ENCODE measurements at places on chromosomes 7 and 10.

DNA sequence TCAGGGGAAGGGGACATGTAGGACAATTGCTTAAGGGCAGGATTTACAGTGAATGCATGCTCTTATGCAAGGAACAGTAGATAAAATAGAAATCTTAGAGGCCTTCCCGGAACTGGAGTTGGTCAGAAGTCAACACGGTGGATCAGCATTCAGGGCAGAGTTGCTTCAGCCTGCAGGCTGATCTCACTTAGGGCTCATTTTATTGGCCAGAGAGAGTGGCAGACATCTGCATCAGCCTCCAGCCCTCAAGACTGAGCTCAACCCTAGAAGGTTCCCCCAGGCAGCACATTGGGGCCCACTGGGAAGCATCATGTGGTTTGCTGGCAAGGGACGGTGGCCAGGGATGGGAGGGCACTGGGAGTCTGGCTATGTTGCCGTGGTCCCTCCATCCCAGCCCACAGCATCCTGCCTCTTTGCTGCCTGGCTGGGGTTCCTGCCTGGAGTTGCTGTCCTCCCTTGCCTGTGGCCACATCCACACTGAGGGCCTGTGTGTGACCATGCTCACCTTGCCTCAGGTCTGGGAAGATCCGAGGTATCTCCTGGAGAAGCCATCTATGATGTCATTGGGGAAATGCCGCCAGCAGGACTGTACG is 13.0 kb downstream of the SCART1 start:
- no peak for DNase-seq

- DNase-seq, result no peak
Observed at GRCh38 chr7:22979861-22980260, 34.1 kb downstream of the HYCC1 start.

DNA sequence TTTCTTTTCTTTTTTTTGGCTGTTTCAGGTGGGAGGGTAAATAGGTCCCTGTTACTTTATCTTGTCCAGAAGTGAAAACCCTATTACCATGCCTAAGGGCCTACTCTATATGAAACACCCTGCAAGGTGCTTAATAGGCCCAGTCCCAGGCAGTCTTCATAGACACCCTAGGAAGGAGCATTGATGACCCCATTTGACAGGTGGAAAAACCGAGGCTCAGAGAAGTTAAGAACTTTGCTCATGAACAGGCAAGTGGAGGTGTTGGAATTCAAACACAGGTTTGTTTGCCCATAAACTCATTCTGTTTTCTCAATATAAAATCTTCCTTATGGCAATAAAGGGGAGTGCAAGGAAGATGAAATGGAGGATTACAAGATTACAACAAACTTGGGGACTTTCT is 115.8 kb downstream of the ARHGAP22 start:
- no peak for DNase-seq

DNA sequence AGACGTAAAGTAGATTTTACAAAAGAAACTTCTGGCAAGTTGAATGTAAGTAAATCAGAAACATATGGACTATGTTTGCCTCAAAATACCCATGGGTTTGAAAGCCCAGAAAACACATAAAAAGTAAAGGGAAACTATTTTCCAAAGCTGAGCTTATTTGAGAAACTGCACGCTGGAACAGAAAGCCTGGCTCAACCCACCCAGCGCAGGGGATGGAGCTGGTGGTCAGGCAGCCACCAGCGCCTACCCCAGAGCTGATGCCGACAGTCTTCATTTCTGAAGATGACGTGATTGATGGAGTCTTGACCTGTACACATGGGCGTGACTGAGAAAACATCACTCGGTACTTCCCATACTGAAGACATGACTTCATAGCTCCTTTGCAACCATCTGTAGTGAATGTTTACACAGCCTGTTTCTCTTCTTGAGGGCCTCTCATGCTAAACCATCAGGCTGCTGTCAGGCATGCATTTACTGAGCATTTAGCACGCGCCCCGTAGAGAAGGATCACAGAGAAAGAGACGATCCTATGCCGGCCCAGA is 232.6 kb upstream of the AUTS2 start:
- peak; percentile 88 for DNase-seq

DNA sequence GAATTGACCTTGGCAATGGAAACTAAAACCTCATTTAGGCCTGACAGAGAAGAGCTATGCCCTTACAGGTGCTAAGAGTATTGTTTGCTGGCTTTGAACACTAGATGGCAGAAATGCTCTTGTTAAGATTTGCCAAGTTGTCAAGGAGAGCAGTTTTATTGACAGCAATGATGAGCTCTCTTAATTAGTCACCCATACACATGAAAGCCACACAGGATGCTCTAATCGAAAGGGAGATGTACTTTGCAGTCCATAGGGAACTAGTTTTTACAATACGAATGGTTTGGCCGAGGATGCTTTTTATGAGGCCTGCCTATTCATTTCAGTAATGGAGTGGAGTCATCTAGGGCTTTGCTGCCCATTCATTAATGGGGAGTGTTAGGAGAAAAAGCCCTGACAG is 45.4 kb upstream of the MBL2 start:
- peak; percentile 29 for DNase-seq

GRCh38 chr10:14648005-14648765 is 126.5 kb downstream of the FAM107B start:
- DNase-seq, result no peak

GRCh38 chr7:7550663-7551062 is 15.0 kb upstream of the COL28A1 start:
- no peak for DNase-seq

- no peak for DNase-seq
Observed at GRCh38 chr10:70990681-70991080, 102.3 kb upstream of the PCBD1 start.

GRCh38 chr10:30980951-30981616 is 50.6 kb downstream of the ZNF438 start:
- no peak for DNase-seq

DNA sequence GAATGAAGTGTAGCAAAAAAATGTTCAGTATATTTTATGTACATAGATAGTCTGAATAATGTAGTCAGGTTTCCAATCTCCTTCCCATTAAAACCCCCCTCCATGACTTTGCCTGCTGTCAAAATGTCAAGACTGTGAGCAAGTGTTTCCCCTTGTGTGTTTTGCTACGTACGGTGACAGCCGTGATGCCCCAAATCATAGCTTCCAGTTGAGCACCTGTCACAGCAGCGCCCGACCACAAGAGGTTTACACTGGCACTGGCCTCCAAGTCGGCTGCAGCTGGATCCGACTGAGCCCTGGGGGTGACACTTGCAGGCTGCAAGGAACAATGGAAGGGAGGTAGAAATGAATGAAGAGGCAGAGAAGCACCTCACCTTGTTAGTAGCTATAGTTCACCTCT is 62.3 kb downstream of the LAMB4 start:
- DNase-seq, result no peak
